ENCODE measurements at places on chromosomes 7 and 10. TPM values are rescaled to one million over a fixed set of nuclear protein-coding genes. Genes with fewer than 3 reads are reported as not detected.

GRCh38 chr10:91424016-91424415, 13.9 kb downstream of the HECTD2 start:
- no peaks in the 10 kb centered on the region for H3K27me3 ChIP-seq
- no peak overlapping the region for H3K27ac ChIP-seq
- H3K4me3 ChIP-seq = no peak overlapping the region
- no peak for DNase-seq
- H3K36me3 ChIP-seq = no peaks in the 10 kb centered on the region
- H3K4me1 ChIP-seq = peaks cover 8% of the 10 kb centered on the region

- no peak overlapping the region for H3K4me3 ChIP-seq
- H3K36me3 ChIP-seq = no peaks in the 10 kb centered on the region
- H3K4me1 ChIP-seq = no peaks in the 10 kb centered on the region
- DNase-seq = peak; percentile 84
- H3K27ac ChIP-seq = no peak overlapping the region
- no peaks in the 10 kb centered on the region for H3K27me3 ChIP-seq
These were observed 503.5 kb downstream of the KIF20B start for GRCh38 chr10:90204956-90205314.

DNA sequence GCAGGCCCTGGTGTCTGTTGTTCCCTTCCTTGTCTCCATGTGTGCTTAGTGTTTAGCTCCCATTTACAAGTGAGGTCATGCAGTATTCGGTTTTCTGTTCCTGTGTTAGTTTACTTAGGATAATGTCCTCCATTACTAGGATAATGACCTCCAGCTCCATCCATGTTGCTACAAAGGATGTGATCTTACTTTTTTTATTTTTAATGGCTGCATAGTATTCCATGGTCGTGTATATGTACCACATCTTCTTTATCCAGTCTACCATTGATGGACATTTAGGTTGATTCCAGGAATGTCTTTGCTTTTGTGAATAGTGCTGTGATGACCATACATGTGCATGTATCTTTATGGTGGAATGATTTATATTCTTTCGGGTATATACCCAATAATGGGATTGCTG, 333.4 kb downstream of the EXOC4 start:
- H3K27ac ChIP-seq = no peak overlapping the region
- no peak for DNase-seq
- H3K4me3 ChIP-seq = no peak overlapping the region
- H3K4me1 ChIP-seq = peaks cover 17% of the 10 kb centered on the region
- H3K27me3 ChIP-seq = no peaks in the 10 kb centered on the region
- no peaks in the 10 kb centered on the region for H3K36me3 ChIP-seq

- DNase-seq = no peak
- H3K27me3 ChIP-seq = no peaks in the 10 kb centered on the region
- H3K27ac ChIP-seq = no peak overlapping the region
- H3K4me3 ChIP-seq = no peak overlapping the region
- H3K4me1 ChIP-seq = no peaks in the 10 kb centered on the region
- no peaks in the 10 kb centered on the region for H3K36me3 ChIP-seq
These were observed 68.0 kb downstream of the GRID1 start for GRCh38 chr10:86298501-86299001.

Gene SFRP4
- total RNA-seq = 0.19 TPM

- no peak overlapping the region for H3K27ac ChIP-seq
- H3K27me3 ChIP-seq = peaks cover 34% of the 10 kb centered on the region
- no peak for DNase-seq
- no peaks in the 10 kb centered on the region for H3K4me1 ChIP-seq
- H3K36me3 ChIP-seq = no peaks in the 10 kb centered on the region
These were observed 41.1 kb downstream of the RASGEF1A start for GRCh38 chr10:43225787-43226153.

DNA sequence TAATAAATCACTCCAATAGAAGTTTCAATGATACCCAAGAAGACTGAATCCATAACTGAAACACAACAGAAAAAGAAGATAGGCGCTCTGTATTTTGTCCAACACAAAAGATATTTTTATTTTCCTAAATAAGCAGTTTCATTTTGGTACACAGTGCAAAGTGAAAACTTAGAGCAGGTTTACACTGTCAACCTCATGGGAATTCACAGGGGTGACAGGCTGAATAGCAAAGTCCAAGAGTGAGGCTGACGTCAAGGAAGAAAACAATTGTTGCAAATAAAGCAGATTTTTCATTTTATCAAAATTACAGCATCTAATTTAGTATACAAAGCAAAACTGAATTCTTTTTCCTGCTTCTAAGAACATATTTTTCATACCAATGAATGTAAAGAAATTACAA, 28.6 kb downstream of the NAMPT start:
- no peak for DNase-seq
- H3K36me3 ChIP-seq = peaks cover 12% of the 10 kb centered on the region
- no peaks in the 10 kb centered on the region for H3K27me3 ChIP-seq

DNA sequence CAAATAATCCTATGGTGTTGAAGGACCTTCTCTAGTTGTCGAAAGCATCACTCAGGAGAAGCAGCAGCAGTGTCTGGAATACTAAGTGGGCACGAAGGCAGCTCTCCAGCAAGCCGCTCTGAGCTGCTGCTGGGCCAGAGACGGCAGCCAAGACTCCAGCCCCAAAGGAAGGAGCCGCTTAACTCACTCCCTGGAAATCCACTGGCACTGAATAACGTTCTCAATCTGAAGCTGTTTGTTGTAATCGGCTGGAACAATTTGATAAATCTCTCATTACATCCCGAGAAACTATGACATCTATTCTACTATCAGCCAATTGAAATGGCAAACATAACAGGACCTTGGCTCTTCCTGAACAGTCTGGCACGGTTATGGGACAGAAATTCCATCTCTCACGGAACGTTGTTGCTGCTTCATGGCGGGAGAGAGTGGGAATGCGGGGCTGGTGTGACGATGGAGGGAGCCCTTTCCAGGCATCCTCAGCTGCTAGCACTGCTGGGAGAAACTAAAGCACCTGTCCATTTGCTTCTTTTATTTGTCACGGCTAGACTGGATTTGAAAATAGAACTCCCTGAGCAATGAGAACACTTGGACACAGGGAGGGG, 331.5 kb upstream of the RNF32 start:
- no peaks in the 10 kb centered on the region for H3K27me3 ChIP-seq
- no peak overlapping the region for H3K27ac ChIP-seq
- H3K36me3 ChIP-seq = no peaks in the 10 kb centered on the region

Gene CYP26A1
- total RNA-seq = 0.53 TPM

DNA sequence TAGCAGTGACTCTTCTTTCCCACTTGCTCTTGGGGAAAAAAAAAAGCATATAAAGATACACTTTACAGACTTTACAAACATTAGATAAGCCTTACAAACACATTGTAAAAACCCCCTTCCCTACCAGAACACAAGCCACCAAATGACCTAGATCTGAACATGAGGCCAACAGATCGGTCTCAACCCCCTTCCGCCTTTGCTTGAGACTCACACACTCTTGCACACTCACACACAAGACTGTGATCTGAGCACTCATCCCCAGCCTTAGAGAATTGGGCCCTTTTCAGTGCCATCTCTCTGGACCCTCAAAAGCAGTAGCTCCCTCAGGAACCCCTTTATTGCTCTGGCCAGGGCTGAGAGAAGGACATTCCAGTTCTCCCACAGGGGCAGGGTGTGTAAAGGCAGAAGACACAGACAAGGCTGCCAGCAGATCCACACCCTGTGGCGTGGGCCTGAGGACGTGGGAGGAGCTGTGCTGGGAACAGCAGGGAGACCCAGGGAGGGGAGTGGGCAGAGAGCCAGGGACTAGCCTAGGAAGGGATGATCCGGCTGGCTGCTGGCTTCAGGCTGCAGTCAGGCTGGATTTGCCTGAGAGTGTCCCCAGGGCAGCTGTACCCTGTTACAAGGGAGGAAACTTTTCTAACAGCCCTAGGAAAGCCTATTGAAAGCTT, 206.7 kb downstream of the KIAA1217 start:
- no peaks in the 10 kb centered on the region for H3K36me3 ChIP-seq
- no peak overlapping the region for H3K27ac ChIP-seq
- DNase-seq = peak; percentile 58

Gene SLC13A4
- not detected for total RNA-seq

DNA sequence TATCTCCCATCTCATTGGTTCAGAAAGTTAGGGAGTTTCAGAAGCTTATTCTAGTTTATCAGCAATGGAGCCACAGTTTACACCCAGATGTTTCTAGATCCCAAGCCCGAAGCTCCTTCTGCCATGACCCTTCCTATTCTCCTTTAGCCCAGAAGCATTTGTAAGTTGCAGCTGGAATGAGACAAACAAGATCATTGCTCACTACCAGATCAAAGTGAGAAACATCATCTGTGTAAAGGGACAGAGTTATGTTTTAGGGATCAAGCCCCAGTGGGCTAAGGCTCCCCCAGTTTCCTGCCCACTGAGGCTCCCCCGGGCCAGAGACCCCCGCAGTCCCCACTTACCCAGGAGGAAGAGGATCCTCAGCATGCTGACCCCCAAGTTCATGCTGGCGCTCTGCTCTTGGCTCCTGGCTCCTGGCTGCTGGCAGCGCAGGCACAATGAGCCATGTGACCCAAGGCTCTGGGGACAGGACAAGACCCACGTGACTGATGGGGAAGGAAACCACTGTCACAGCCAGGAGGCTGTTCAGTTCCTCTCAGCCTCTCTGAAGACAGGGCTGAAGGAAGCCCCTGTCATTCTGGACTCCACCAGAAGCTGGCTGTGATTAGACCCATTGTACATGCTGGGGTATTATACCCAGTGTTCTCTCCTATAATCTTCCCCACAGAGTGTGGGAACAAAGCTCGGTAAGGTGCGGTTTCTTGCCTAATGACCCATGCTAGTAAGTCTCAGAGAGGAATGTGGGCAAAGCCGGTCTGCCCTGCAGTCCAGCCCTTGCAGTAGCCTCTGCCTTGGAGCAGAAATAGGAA, at the start of gene TMEM273:
TMEM273 (minus strand) TSS at position 442 of the 812 bp plus-strand sequence; CDS start at position 387, 55 bp downstream.
- no peak within 1 kb of the TSS for H3K4me3 ChIP-seq
- H3K4me1 ChIP-seq = no peaks in the 10 kb centered on the region

Gene KCNH2
- 4.6 TPM for total RNA-seq

- H3K36me3 ChIP-seq = no peaks in the 10 kb centered on the region
- peak; percentile 7 for DNase-seq
- H3K4me3 ChIP-seq = no peak overlapping the region
- no peak overlapping the region for H3K27ac ChIP-seq
These were observed 34.0 kb downstream of the SMKR1 start for GRCh38 chr7:129536323-129536722.

DNA sequence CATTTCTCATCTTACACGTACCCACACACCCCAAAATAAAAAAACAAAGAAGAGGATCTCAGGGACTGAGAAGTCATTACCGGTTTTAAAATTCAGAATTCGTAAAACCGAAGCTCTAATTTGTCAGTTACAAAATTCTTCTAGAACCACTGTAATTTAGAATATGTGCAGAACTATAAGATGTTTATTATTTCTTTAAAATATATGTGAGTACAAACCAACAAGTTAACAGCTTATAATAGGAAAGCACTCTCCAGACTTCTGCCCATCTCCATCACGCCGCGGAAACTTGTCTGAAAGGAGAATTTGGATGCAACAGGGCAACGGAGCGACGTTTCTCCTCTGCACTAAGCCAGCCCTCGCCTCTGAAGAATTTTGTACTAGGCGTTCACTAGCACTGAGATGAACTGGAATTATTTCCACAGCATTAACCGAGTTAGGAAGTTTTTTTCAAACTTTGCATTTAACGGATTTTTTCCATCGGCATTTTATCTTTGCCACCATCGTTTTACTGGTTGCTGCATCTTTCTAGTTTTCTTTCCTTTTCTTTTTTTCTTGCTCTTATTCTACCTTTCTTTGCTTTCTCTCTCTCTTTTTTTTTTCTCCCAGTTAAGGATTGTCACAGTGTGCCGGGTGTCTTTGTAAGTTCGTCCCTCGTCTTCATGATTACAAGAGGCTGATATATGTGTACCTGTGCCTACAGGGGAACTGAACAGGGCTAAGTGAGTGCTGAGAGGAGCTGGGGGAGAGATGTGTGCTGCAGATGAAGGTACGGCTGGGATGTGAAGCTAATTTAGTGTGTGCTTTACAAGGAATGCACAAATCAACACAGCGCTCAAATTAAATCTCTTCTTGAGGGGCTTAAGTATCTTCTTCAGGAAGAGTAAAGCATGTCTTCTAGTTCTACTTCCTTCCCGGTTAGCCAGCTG, 295.9 kb upstream of the NFE2L3 start:
- DNase-seq = no peak
- H3K27me3 ChIP-seq = peaks cover 69% of the 10 kb centered on the region
- peak overlapping the region; percentile 65 for H3K4me3 ChIP-seq
- H3K36me3 ChIP-seq = no peaks in the 10 kb centered on the region

- H3K27ac ChIP-seq = peak within 1 kb of the TSS; percentile 51
- no peaks in the 10 kb centered on the region for H3K36me3 ChIP-seq
- peaks cover 46% of the 10 kb centered on the region for H3K27me3 ChIP-seq
- DNase-seq = peak; percentile 98
- H3K4me1 ChIP-seq = peaks cover 25% of the 10 kb centered on the region
These were observed at the start of gene EGR2 for GRCh38 chr10:62816331-62817120. Gene EGR2 (minus strand): TSS chr10:62816366. CDS start chr10:62816029, 337 bp downstream.

Gene LOXL4
- 41.2 TPM for total RNA-seq

Gene ITGA8
- not detected for total RNA-seq

DNA sequence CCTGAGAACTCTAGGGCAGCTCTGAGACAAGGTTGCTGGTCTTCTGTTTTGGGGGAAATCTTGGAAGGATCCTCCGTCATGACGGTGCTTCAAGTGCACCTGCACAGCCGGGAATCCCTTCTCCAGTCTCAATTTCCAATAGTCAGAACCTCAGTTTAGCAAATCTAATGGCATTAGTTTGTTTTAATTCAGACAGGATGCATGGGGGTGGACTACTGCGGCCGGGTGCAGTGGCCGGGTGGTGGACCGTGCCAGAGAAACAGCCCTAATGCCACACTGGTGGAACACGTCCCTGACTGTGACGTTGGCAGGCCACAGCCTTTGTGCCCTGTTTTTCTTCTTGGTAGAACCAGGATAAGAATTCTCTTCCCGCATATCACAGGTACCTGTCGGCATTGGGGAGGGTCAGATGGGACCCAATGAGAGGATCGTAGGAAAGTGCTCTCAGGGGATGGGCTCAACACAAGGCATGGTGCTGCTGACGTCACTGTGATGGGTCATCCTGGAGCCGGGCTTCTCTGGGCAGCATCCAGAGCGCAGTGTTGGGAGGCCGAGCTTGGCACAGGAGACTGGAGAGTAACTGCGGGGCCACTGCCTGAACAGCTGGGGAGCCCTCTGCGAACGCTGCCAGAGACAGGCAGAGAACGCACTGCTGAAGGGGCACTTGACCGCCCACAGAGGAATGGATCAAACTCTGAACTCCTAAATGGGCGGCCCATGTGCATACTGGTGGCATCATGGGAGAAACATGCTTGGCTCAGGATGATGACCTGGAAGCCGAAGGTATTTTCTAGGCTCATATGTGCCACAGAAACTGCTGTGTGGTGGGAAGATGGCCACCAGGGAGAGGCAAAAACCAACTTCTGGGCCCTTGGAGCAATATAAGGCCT, 313.8 kb upstream of the SHH start:
- H3K36me3 ChIP-seq = no peaks in the 10 kb centered on the region
- no peak overlapping the region for H3K4me3 ChIP-seq
- no peak overlapping the region for H3K27ac ChIP-seq
- H3K4me1 ChIP-seq = no peaks in the 10 kb centered on the region
- no peak for DNase-seq
- no peaks in the 10 kb centered on the region for H3K27me3 ChIP-seq

Gene BMS1
- total RNA-seq = 26.3 TPM

All from astrocyte (in vitro differentiated cells and primary cell).